ENCODE measurements at places on chromosomes 5 and 9.
A peak's percentile ranks its signal among the peaks of the same experiment; 100 is the strongest.

DNA sequence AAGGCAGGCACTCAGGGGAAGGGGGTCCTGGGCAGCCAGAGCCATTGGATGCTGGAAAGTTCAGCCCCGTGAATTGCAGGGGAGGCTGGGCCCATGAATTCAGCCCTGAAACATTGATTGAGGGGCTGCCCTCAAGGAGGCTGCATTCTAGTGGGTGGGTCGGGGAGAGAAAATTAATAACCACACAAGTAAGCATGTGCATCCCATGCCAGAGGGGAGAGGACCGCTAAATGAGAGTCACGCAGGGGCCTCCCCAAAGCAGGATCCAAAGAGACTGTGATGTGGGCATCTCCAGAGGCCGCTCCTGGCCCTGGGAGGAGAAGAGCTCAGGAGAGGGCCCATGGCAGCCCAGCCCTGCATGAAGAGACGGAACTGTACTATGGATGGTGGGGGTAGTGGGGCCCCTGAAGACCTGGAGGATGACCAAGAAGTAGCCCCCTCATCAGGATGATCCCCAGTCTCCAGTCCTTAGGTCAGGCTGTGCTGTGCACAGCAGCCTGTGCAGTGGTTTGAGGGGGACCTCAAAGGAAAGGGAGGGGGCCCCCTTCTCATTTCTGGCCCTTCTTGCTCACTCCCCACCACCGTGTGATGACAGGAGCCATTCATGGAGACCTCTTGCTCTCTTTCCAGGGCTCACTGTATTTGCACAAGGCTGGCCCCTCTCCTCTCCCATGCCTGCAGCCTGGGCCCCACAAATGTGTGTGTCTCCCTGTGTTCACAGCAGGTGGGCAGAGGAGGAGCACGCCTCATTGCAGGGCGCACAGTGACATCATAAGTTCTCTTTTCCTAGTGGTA, 233.6 kb upstream of the IRX1 start:
- no peak for DNase-seq

GRCh38 chr5:53882006-53882675, 321.7 kb downstream of the NDUFS4 start:
- no peak for DNase-seq

DNA sequence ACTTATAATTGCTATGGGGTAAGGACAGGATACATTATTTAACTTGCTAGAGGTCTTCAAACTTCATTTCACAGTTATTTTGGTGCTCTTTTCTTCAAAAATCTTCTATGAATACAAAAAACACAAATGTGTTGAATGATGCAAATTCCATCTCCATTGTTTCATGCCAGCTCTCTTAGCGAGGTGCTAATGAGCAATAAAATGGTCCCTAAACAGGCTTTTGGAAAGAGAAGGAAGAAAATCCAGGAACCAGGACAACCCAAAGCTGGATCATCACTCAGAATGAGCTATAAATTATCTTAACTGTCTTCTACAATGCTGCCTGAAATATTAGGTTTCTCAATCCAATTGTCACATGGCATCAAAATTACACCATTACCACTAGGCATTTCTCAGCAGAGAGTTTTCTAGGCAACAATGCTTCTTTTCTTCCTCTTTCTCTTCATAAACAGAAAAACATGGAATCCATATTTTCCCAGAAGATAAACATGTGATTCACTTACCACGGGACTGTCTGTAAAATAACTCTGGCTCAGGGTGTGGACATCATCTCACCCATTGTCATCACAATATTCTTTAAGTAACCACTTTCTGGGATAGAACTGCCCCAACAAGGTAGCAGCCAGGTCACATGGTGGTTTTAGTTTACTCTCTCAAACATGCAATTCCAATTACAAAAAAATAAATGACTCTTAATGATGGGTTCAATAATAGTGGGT, 249.4 kb downstream of the NPR3 start:
- no peak for DNase-seq

GRCh38 chr5:32090026-32090754, 83.9 kb downstream of the GOLPH3 start:
- no peak for DNase-seq

DNA sequence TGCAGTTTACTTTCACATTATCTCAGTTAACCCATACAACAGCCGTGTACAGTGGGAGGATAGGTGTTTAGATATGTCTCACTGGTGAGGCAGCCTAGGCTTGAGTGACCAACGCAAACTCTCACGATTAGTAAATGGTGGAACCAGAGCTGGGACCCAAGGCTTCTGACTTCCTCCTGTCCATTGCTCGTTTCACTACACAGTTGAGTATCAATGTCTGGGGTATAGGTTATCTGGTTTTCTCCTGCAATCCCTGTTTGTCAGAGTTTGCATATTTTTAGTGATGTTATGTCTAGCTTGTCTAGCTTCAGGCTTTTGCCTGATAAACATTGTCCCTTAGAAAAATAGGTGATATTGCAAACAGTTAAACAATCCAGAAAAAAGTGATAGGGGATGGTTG, 62.6 kb downstream of the NUP214 start:
- DNase-seq, result no peak

DNA sequence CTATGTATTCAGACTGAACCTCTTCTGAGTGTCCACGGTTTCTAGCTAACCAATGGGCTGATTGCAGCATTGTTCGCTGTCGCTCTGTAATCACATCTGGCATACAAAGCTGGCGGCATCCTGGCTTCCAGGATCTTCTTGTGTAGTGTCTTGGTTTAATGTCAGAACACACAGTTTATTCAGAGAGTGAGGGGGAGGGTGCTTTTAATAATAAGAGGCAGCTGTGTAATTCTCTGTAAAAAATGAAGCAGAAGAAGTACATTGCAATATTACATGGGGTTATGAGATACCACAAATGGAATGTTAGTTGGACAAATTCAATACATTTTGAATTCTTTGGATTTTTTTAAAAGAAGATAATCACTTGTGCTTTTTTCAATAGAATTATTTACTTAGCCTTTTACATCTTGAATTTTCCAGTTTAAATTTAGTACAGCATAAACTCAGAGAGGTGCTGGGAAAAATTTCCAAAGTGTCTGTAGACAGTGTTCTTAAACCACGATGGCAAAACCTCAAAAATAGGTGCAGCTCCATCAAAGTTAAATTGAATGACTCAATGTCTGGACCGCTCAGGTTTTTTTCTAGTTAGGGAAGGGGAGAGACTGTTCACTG, 206.0 kb downstream of the PCSK1 start:
- DNase-seq, result no peak

- peak; percentile 72 for DNase-seq
These were observed 1.4 kb downstream of the MZB1 start for GRCh38 chr5:139388198-139388821.

GRCh38 chr5:151130922-151131891, 26.4 kb downstream of the ANXA6 start:
- DNase-seq, result no peak

DNA sequence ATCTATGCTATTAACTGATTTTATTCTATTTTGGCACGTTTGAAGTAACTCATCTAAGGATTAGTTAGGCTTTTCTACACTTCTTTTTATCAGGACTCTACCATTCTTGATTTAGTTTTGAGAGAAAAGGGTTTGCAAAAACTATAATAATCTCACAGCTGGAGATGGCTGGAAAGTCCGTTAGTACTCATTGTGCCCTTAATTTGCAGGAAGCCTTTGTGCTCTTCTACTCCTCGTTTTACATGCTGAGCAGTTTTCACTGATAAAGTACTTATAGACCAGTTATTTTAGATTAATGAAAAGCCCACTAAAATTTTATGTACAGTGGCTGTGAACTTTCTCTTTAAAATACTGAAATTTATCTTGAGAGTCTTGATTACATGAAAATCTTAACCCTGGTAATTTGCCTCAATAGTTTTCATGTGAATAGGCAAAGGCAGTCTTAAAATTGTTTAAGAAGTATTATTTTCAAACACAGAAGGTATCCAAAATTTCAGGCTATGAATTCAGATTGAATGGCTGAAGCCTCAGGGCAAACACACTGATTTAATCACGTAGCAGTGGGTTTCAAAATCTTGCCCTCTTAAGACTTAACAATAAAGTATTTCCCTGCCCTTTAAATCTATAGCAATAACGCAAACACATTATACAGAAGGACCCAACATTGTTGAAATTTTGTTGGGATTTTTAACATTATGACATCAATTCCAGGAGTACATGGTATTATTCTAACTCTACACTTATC, 18.6 kb downstream of the MLLT3 start:
- DNase-seq, result no peak

GRCh38 chr5:50889790-50890189, 223.4 kb downstream of the PARP8 start:
- peak; percentile 87 for DNase-seq

- DNase-seq, result no peak
These were observed 27.4 kb downstream of the JMY start for GRCh38 chr5:79263290-79263689.

GRCh38 chr5:161051920-161052500, 200.0 kb upstream of the ATP10B start:
- DNase-seq, result no peak

- DNase-seq, result no peak
These were observed 30.7 kb downstream of the ENHO start for GRCh38 chr9:34492051-34492450.

DNA sequence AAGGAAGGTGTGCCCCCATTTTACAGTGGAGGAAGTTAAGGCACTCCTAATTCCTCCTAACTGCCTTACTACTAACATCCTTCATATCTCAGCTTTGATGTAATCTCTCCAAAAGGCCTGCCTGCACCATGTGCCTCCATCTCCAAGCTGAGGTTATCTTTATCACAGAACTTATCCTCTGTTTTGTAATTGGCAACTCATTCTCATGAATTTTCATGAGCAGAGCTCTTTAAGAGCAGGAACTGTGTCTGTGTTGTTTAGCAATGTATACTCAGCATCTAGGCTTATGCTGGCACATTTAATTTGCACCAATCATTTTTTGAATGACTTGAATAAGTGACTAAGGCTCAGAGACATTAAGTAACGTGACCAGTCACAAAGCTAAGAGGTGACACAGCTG, 147.9 kb upstream of the VLDLR start:
- DNase-seq, result no peak

- DNase-seq, result peak; percentile 41
These were observed 13.9 kb upstream of the BASP1 start for GRCh38 chr5:17203329-17204132.

DNA sequence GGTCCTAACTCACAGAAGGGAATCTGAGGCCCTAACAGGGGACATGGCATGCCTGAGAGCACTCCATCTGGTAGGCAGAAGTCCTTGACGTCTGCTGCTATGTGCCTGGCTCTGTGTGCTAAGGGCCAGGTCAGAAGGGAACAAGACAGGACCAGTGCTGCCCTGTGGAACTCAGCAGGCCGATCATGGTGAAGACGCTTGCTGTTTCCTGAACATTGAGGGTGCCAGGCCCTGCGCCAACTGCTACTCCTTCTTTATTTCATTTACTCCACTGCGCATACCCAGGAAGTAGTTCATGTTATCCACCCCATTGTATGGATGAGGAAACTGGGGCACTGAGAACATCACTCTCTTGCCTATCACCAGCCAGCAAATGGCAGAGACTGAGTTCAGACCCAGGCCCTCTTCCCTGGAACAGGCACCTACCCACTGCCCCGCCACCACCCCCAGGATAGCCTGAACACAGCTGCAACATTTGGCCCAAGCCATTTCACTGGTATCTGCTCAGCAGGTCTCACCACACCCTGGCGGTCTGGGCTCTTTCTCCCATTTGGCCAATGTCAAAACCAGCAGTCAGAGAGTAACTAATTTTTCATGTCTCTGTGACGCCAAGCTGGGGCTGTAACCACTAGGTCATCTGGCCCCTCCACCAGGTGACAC, 24.8 kb upstream of the FOXI1 start:
- DNase-seq, result no peak

GRCh38 chr5:132264546-132265335, 7.2 kb downstream of the PDLIM4 start:
- no peak for DNase-seq

GRCh38 chr5:168218746-168219145, 72.7 kb upstream of the WWC1 start:
- DNase-seq, result no peak

GRCh38 chr9:112069318-112070169, 105.6 kb downstream of the SUSD1 start:
- no peak for DNase-seq

GRCh38 chr5:88829775-88830174, 53.2 kb downstream of the MEF2C start:
- DNase-seq, result no peak

GRCh38 chr5:13939638-13940037, 4.8 kb downstream of the DNAH5 start:
- no peak for DNase-seq

- no peak for DNase-seq
These were observed 95.9 kb upstream of the FCN2 start for GRCh38 chr9:134784577-134785305.

DNA sequence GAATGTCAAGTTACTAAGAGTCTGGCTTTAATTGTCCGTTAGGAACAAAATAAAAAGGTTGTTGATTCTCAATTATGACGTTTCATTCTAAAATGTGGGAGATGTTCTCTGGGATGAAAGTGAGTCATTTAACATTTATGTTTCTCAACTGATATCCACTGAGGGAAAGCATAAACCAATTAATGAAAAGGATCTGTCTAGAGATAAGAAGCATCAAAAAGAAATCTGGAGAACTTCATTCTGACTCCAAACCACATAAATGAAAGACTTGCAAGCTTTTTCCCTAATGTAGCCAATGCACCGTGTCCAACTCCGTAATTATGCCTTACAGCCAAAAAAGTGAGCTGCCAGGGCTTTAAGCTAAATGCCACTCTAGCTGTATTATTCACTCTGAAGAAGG, 654.2 kb downstream of the TLE1 start:
- no peak for DNase-seq

DNA sequence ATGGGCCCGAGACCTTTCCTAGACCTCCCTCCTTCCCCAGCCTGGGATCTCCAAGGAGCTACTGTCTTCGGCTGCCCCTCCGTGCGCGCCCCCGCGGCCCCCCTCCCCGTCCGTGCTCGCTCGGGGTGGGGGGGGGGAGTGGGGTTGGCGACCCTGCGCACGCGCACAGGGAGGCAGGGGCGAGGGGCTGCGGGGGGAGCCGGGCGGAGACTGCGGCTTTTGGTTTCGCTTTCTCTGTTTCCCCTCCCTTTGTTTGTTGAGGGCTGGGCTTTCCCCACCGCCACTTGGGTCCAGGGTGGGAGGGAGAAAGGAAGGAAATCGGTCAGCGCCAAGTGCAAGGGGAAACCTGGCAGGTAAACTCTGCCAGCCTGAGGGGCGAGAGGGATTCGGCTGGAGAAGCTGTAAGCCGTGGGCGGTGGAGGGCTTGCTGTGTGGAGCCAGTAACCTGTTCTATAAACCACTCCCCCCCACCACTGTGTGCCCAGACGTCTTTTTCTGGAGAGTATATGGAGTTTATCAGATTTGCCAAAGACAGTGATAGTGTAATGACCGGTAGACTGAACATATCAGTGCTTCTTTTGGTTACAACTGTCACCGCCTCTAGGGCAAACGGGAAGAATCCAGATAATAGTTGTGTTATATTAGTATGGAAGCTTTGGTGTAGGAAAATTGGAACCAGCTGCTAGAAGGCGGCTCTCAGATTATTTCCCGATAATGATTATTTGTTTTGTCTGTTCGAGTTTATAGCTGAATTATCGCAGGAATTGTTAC, 684 bp downstream of the DNAJA1 start:
- no peak for DNase-seq

- no peak for DNase-seq
These were observed 185.8 kb downstream of the CETN3 start for GRCh38 chr5:90223756-90224155.
